T-helper 17 cell (primary cell): ENCODE measurements at places on chromosomes 16 and 17.

GRCh38 chr17:66538776-66539175 lies 236.4 kb downstream of the PRKCA start:
- H3K4me1 ChIP-seq = peaks cover 51% of the 10 kb centered on the region
- no peaks in the 10 kb centered on the region for H3K27me3 ChIP-seq
- H3K36me3 ChIP-seq = peaks cover 2% of the 10 kb centered on the region
- H3K27ac ChIP-seq = peak overlapping the region; percentile 77
- DNase-seq = no peak

DNA sequence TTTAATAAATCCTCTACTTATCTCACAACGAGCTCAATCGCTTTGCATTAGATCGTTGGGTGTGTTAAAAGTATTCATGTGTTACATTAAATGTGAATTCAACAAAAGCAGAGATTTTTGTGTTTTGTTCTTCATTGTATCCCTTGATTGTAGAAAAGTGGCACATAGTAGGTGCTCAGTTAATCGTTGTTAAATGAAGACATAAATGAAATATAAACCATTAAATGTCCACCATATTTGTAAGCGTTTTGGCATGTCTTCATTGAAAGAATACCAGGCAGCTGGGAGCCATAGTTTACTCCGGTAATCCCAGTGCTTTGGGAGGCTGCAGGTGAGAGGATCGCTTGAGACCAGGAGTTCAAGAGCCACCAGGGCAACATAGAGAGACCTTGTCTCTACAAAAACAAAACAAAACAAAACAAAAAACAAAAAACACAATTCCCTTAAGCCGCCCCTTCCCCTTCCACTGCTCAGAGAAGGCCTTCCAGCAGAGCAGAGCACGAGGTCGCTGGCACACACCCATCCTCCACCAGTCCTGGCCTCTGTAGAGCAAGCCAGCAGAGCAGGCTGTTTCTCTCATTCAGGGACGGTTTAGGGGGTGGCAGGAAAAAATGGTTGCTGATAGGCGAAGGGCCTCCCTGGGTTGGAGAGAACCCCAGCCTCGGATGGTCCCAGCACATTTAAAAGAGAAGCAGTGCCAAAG lies 673 bp upstream of the CHD9 start:
- no peaks in the 10 kb centered on the region for H3K27me3 ChIP-seq
- H3K4me1 ChIP-seq = peaks cover 13% of the 10 kb centered on the region
- H3K27ac ChIP-seq = peak overlapping the region; percentile 27
- no peak for DNase-seq
- H3K4me3 ChIP-seq = peak overlapping the region; percentile 92

GRCh38 chr16:66894948-66895688 lies 14.8 kb downstream of the PDP2 start:
- H3K36me3 ChIP-seq = no peaks in the 10 kb centered on the region
- peak; percentile 39 for DNase-seq
- peaks cover 17% of the 10 kb centered on the region for H3K4me1 ChIP-seq
- H3K27me3 ChIP-seq = no peaks in the 10 kb centered on the region
- peak overlapping the region; percentile 77 for H3K27ac ChIP-seq

DNA sequence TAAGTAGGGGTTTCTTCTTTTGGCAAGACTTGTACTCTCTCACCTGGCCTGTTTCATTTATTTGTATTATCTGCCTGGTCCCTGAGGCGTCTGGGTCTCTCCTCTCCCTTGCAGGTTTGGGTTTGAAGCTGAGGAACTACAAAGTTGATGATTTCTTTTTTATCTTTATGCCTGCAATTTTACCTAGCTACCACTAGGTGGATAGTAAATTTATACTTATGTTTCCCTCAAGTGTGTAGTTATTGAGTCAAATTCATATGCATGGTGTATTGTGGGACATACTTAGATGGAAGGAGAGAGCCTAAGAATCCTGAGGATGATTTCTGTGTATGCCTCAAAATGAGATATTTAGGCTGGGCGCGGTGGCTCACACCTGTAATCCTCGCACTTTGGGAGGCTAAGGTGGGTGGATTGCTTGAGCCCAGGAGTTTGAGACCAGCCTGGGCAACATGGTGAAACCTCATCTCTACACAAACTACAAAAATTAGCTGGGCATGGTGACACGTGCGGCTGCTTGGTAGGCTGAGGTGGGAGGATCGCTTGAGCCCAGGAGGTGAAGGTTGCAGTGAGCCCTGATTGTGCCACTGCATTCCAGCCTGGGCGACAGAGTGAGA lies 13.6 kb downstream of the TMEM98 start:
- H3K4me1 ChIP-seq = peaks cover 4% of the 10 kb centered on the region
- H3K27ac ChIP-seq = no peak overlapping the region
- DNase-seq = no peak
- no peaks in the 10 kb centered on the region for H3K36me3 ChIP-seq
- no peak overlapping the region for H3K4me3 ChIP-seq

DNA sequence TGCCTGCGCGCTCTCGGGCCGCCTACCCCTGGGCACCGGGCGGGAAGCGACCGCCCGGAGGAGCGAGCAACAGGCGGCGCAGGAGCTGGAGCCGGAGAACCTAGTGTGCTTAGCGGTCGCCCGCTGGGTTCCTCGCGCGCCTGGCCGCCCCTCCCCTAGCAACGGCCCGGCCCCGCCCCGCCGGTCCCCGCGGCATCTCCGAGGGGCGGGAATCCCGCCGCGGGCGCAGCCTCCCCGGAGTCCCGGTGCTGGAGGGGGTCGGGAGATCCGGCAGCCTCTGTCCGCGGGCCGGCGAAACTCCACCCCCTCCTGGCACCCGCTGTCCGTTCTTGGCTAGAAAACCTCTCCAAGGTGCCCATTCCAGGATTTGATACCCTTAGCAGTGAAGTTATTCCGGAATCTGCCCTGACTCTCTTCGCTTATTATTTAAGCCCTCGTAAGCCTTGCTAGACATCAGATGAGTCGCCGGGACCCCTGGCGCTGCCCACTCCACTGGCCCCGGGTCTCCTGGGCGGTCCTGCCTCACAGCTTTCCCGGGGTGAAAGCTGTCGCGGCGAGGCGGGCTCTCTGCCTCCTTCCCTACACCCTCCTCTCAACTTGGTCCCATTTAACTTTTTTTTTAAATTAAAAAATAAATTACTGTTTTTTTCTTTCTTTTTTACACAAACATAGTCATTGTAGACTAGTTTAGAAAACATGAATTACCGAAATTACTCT lies at the start of gene RPRML:
Gene RPRML (minus strand): TSS at position 107 of the 717 bp plus-strand sequence. CDS start 246 bp downstream, outside the sequence.
- H3K27ac ChIP-seq = peak within 1 kb of the TSS; percentile 53
- peak within 1 kb of the TSS; percentile 89 for H3K4me3 ChIP-seq
- peaks cover 51% of the 10 kb centered on the region for H3K27me3 ChIP-seq
- peaks cover 9% of the 10 kb centered on the region for H3K4me1 ChIP-seq

DNA sequence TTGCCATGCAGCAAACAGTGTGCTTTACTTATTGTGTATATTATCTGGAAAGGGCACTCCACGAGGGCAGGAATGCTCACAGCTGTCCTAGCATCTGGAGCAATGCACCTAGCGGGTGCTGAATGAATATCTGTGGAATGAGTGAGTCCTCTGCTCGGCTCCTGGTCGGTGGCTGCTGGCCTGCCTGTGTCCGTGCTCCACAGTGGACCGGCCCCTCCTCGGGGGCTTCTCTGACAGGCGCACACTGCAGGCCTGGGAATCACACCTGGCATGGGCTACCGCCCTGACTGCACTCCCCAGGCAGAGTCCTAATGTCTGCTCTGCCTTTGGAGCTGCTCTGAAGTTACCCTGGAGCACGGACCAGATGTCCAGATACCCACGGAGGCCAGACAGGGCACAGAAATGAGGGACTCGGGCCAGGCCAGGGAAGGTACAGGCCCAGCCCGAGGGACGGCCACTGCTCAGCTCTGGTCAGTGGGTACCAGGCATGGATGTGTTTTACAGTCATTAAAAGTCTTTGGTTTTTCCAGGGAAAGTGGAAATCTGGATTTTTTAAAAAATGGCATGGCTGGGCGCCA lies 21.1 kb upstream of the AKTIP start:
- peak overlapping the region; percentile 49 for H3K4me3 ChIP-seq
- H3K36me3 ChIP-seq = no peaks in the 10 kb centered on the region
- H3K27ac ChIP-seq = no peak overlapping the region
- peaks cover 20% of the 10 kb centered on the region for H3K4me1 ChIP-seq

DNA sequence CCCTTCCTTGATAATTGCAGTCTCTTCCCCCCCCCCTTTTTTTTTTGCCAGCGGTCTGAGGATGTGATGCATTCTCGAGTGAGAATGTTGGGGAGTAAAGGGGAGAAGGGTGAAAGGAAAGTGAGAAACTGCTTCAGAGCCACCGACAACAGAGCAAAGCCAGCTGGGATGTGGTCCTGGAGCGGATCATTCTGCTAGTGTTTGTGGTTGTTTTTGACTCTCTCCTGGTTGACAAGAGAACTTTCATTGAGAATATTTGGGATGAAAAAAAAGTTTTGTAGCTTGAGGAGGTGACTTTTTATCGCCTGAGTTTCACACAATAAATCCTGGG lies 1.3 kb downstream of the NF1 start:
- H3K4me3 ChIP-seq = peak overlapping the region; percentile 97
- peak overlapping the region; percentile 88 for H3K27ac ChIP-seq
- H3K36me3 ChIP-seq = no peaks in the 10 kb centered on the region
- peaks cover 11% of the 10 kb centered on the region for H3K4me1 ChIP-seq
- no peaks in the 10 kb centered on the region for H3K27me3 ChIP-seq
- no peak for DNase-seq

DNA sequence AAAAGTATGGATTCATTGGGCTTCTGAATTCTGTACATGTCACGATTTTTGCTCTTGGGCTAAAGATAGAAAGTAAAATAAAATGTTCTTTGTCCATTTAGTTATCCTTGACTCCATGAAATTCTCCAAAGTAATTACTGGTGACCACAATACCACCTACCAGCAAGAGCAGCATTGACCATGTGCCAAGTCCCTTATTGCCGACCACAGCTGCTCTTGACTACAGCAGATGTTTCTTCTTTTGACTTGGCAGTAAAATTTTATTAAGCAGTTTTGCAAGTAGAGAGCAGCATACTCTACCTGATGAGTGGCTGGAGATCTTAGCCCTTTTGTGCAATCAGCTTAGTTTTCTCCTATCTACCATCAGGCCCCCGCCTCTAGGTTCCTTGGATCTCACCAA lies 152.2 kb upstream of the TBX2 start:
- peaks cover 2% of the 10 kb centered on the region for H3K36me3 ChIP-seq
- H3K4me3 ChIP-seq = no peak overlapping the region
- H3K27me3 ChIP-seq = no peaks in the 10 kb centered on the region
- peaks cover 2% of the 10 kb centered on the region for H3K4me1 ChIP-seq

DNA sequence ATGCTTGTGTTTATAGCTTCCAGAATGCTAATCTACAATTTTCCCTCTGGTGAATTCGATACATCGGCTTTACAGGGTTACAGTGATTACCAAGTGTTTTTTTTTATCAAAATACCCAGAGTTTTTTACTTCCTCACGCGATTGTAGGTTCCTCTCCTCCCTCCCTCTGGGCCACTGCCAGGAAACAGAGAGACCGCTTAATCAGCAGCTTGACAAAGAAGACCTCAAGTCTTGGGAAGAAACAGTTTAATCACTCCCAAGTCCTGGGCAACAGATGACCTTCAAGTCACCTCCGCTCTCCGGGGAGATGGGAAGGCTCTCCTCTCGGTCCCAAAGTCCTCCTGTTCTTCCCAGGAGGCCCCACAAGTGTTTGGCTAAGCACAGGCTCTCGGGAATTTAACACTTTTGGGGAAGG lies 23.5 kb downstream of the SMTNL2 start:
- H3K27ac ChIP-seq = no peak overlapping the region
- no peak overlapping the region for H3K4me3 ChIP-seq

- H3K27me3 ChIP-seq = peaks cover 36% of the 10 kb centered on the region
- no peak for DNase-seq
- peak overlapping the region; percentile 91 for H3K4me3 ChIP-seq
- peaks cover 7% of the 10 kb centered on the region for H3K36me3 ChIP-seq
- peak overlapping the region; percentile 53 for H3K27ac ChIP-seq
- H3K4me1 ChIP-seq = peaks cover 21% of the 10 kb centered on the region
Measured at GRCh38 chr17:76076146-76076764, 1.7 kb downstream of the GALR2 start.

GRCh38 chr17:65202844-65203571 lies 65.8 kb downstream of the RGS9 start:
- peaks cover 4% of the 10 kb centered on the region for H3K4me1 ChIP-seq
- no peak overlapping the region for H3K4me3 ChIP-seq

DNA sequence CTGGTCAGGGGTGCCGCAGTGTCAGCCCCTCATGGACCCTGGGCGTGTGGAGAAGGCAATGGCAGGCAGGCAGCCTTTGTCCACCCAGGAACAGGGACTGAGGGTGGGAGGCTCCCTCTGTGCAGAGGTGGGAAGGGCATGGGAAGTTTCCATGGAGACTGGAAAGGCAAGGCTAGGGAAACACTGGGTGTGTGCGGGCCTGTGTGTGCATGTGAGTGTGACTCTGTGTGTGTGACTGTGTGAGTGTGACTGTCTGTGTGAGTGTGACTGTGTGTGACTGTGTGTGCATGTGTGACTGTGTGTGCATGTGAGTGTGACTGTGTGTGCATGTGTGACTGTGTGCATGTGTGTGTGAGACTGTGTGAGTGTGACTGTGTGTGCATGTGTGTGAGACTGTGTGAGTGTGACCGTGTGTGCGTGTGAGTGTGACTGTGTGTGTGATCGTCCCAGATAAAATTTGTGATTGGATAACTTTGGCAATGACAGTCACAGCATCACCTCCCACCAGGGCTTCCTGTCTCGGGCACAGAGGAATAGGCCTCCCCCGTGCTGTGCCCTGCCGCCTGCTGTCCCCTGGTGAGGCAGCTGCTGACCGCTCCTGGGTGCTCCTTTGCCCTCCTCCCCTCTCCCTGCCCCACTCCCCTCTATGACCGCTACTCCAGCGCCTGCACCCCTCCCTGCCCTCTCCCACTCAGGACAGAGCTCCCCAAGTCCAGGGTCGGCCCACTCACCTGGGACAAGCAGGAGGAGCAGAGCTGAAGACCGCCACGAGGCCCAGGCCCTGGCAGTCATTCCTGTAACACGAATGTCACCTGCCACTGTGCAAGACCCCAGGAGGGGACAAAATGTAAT lies 698 bp downstream of the CD300C start:
- no peak overlapping the region for H3K4me3 ChIP-seq
- H3K4me1 ChIP-seq = peaks cover 12% of the 10 kb centered on the region
- peaks cover 48% of the 10 kb centered on the region for H3K27me3 ChIP-seq
- no peaks in the 10 kb centered on the region for H3K36me3 ChIP-seq
- DNase-seq = no peak
